ENCODE measurements at places on chromosomes 7 and 10.

- DNase-seq = no peak
Measured at GRCh38 chr7:27923642-27923980, 183.6 kb downstream of the TAX1BP1 start.

DNA sequence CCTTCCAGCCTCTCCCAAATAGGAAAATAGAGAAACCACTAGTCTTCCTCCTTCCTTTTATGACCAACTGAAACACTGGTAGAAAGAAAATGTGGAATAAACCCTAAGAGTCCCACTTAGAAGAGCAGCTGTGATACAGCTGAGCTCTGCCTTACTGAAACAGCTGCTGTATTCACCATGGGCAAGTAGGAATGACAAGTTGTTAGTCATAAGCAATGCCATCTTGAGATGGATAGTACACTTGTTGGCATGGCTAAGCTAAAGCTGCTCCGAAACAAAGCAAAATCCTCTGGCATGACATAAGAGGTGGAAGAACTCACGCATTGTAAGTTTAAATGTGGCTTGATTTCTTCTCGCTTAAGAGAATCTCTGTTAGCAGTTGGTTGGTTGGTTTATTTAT is 48.3 kb upstream of the TMEM236 start:
- DNase-seq = no peak

DNA sequence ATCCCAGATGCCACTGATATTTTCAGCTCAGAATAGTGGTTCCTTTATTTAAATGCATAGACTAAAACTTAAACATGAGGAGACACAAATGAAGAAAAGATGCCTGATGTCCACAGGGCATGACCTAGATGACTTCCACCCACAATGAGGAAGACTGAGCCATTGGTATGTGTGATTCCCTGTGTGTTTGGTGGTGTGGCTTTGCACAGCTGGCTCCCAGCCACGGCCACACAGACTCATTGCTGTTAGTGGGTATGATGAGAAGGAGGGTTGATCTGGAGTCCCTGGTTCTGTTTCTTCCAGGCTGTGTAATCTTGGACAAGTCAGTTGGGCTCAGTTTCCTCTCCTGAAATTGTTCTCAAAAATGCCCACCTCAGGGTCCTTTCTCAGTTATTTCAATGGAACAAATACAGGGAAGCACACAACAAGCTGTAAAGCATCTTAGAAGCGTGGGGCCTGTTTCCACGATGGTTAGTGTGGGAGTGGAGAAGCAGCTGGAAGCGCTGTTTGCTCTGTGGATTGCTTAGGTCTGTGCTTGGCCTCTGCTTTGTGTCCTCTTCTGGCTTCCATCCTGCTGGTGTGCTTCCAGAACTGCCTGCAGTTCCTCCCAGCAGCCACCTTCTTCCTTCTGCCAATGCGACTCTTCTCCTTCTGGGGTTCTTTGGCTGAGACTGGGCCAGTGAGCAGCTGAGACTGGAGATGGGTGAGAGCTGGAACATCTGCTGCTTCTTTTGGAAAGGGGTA is 303.7 kb downstream of the BMPER start:
- no peak for DNase-seq

DNA sequence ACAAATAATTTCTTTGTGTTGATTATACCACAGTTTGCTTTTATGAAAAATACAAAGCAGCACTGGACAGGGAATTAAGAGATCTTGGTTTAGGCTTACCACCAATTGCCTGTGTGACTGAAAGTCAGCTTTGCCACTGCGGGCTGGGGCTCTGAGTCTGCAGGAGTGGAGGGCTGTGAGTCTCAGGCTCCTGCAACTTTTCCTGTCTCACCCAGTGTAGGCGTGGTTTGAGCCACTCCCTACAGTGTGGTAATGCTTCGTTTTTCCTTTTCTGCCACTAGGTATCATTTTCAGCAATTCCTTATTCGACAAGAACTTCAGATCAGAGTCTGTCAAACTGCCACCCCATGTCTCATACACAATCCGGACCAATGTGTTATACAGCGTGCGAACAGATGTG is 180.6 kb downstream of the ABCA13 start:
- DNase-seq = no peak

- DNase-seq = no peak
Measured at GRCh38 chr10:34222359-34222758, 592.7 kb downstream of the PARD3 start.

- DNase-seq = no peak
Measured at GRCh38 chr7:41162612-41163011, 540.3 kb downstream of the INHBA start.

GRCh38 chr7:141275350-141275749 is 201.5 kb downstream of the TMEM178B start:
- DNase-seq = no peak

DNA sequence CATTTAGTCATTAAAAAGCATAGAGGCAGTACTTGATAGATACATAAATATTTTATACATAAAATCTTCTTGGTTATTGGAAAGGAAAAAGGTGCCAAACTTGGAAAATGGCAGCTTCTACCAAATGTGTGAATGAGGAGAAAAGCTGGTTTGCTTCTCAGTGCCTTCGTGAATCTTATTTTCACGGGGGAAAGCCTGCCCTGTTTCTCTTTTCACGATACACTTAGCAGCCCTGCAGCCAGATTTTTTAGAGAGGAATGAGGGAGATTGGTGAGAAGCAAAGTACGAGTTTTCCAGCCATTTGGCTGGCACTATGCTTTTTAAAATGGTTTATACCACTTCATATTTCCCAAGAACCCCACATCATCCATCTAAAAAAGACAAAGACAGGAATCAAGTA is 22.9 kb upstream of the C1QL3 start:
- no peak for DNase-seq

DNA sequence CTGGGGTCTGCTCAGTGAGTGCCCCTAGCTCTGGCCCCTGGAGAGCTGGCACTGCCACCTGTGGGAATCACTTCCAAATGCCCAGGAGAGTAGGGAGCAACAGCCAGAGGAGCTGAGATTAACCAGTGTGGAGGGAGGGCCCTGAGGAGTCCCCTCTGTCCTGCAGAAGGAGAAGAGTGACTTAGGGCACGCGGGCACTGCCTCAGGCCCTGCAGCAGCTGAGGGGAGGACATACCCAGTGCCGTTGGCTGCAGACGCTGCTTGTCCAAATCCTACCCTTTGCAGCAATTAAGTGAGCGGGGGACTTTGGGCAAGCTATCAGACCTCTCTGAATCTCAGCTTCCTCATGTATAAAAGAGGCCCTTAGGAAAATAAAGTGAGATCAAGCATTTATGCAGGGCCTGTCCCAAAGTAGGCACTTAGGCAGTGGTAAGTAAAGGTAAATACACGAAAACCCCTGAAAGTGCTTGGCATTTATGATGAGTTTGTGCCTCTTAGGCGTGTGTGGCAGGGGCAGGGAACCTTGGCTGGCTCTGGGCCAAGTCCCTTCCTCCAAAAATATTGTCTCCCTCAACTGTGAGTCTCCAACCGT is 16.9 kb downstream of the PRF1 start:
- peak; percentile 39 for DNase-seq

GRCh38 chr7:129948877-129949291 is 3.9 kb downstream of the UBE2H start:
- peak; percentile 93 for DNase-seq

GRCh38 chr7:148480479-148481146 is 110.0 kb upstream of the C7orf33 start:
- DNase-seq = no peak

DNA sequence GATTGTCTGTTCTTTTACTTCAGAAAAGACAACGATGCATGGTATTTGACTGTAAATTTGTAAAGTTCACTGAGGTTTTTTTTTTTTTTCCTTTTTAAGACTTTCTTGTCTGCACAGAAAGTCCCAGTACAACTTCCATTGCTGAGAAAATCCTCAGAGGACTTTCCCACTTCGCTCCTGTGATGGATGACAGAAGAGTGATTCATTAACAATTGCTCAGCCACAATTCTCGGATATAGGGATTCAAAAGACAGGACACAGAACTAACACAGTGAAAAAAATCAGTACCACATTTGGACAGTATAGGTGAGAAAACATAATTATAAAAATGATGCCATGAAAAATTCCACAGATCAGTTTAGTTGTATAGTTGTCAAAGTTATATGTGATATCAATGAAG is 48.0 kb downstream of the SEC23IP start:
- DNase-seq = no peak

DNA sequence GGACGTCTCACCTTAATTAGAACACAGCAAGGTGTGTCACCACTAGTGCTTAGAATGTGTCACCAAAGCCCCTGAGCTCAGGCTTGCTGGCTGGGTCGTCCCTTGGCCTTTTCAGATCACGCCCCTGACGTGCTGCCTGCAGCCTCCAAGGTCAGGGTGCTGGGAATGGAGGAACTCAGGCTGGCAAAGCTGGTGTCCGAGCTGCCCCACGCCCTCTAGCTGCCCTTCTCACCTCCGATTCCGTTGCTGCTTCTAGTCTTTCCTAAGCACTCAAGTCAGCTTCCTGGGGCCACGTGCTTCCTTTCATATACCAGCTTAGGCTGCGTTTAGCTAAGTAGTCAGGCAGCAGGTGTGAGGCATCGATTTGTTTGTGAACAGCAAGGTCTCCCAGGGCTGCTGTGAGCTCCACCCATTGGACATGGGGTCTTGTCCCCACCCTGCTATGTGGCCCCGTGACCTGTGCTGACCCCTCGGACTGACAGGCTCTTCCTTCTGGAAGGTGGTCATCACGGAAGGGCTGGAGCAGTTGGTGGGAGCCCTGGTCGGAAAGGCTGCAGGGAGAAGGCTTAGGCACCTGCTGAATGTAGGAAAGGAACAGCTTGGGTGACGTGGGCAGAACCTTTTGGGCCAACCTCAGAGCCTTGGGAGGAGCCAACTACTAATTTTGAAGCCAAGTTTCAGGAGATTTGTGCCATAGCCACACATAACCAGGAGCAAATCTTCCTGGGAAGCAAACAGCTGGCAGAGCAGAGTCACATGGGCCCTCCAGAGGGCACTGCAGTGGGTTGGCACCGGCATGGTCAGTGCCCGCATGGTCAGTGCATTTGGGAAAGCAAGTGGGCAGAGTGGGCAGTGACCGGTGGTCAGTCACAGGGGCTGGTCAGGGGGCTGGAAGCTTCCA is 28.8 kb downstream of the VIPR2 start:
- DNase-seq = peak; percentile 57

DNA sequence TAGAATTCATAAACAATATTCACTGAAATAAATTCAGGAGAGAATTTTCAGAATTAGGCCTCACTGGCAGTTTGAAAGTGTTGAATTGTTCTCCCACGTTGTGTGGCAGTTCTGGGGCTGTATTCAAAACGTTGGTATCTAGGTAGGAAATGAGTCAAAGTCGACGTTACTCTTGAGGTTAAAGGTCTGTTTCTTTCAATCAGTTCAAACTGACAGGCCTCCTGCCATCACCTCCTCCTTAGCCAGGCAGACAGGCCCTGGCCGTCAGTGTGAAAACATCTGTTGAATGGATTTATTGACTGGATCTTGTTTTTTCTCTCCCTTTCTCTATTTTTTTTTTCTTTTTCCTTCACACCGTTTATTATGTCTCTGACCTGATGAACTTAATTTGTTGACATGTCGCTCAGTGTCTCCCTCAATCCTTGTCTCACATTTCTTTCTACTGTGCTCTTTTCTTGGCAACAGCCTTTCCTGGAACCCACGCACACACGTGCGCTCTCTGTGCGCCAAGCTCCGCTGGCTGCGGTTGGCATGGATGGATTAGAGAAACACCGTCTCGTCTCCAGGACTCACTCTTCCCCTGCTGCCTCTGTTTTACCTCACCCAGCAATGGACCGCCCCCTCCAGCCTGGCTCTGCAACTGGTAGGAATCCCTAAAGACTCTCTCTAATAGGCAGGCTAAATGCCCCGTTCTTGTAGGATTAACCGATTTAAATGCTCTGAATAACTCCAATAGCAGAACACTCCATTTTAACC is 231.7 kb downstream of the HDAC9 start:
- DNase-seq = no peak

DNA sequence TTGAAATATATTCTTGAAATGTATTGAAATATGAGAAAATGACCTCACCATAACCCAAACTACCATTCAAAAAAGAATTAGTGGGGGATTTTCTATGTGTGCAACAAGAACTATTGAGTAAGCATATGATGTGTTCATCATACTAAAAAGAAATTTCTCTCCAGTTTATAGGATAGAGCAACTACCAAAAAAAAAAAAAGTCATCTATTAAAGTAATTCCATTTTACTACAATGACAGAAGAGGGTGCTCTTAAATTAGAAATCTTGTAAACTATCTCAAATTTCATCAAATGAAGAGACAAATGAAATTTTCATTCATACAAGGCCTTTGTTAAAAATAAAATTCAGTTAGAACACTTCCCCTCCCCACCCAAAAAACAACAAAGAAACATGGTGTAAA is 195.4 kb upstream of the PLXDC2 start:
- DNase-seq = no peak
